Cerebellum (tissue), 4 donors: ENCODE measurements at places on chromosomes 7 and 10. TPM values are rescaled to one million over a fixed set of nuclear protein-coding genes. Genes with fewer than 3 reads are reported as not detected.

GRCh38 chr10:48452879-48453412 is 146.5 kb downstream of the MAPK8 start:
- DNase-seq, result no peak

- DNase-seq, result no peak
These were observed 21.2 kb downstream of the CAV1 start for GRCh38 chr7:116546054-116546453.

DNA sequence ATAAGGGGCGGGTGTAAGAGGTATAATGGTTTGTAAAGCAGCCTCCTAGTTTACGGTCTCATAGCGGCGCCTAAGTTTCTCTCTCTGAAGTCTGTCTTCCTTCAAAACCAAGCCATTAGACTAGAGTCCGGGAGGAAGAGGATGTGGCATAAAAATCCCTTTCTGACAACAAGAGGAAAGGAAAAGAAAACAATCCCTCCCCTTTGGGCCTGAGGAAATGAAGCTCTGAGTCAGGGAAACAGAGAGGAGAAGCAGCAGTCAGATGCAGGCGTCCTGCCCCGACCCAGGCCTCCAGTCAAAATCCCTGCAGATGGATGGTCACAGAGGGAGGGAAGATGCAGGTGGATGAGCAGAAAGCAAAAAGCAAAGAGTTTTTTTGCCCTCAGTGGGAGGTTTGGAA is 23.7 kb downstream of the PARP12 start:
- DNase-seq, result no peak

GRCh38 chr7:25918731-25919130 is 233.3 kb upstream of the NFE2L3 start:
- no peak for DNase-seq

- DNase-seq, result no peak
These were observed 43.1 kb downstream of the CCDC71L start for GRCh38 chr7:106617860-106618259.

- no peak for DNase-seq
These were observed 26.2 kb downstream of the CRPPA start for GRCh38 chr7:16395121-16395520.

DNA sequence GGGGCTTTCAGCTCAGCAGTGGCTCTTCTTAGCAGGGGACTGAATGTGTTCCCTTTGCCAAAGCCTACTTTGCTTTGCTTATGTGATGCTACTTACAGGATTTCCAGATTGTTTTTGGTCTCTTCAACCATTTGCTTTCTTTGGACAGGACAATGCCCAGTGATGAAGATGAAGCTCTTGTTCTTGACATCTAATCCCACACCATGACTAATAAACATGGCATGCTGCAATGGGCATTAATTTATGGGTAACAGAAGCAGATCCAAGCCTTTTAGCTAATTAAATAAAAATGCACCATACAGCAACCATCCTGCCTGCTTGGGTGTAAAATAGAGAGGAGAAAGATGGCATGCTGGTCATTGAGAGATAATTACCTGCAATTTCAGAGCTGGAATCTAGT is 175.5 kb upstream of the ITGB1 start:
- DNase-seq, result no peak

GRCh38 chr7:96059075-96059474 is 262.8 kb downstream of the SLC25A13 start:
- no peak for DNase-seq

- no peak for DNase-seq
These were observed 816 bp downstream of the PSMG3 start for GRCh38 chr7:1569016-1569415.

- DNase-seq, result no peak
These were observed 29.9 kb downstream of the PPP2R2D start for GRCh38 chr10:131930586-131931330.

GRCh38 chr7:143345428-143345900 is 17.0 kb downstream of the FAM131B start:
- DNase-seq, result no peak

GRCh38 chr10:27359792-27360355 is 119.3 kb upstream of the ACBD5 start:
- DNase-seq, result no peak

DNA sequence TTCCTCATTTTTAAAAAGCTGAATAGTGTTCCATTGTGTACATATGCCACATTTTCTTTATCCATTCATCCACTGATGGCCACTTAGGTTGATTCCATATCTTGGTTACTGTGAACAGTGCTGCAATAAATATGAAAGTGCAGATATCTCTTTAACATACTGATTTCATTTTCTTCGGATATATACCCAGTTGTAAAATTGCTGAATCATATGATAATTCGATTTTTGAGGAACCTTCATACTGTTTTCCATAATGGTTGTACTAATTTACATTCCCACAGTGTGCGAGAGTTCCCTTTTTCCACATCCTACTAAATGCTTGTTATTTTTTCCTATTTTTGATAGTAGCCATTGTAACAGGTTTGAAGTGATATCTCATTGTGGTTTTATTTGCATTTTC is 263.2 kb downstream of the STK31 start:
- DNase-seq, result no peak

DNA sequence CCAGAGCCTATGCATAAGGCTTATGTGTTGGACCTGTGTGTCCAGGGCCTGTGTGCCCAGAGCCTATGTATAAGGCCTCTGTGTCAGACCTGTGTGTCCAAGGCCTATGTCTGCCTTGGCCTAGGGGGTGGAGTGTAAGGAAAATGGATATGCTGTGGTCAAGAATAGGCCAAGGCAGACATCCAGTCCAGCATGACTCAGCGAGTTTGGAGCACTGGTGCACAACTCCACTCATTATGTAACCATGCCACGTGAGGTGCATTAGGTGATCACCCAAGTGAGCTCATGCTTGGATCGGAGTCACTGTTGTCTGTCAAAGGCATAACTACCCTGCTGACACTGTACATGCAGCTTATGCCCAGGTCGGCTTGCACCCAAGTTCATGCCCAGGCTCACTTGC is 238.9 kb downstream of the CACNA2D1 start:
- peak; percentile 6 for DNase-seq

- DNase-seq, result no peak
These were observed 857 bp downstream of the INTS15 start for GRCh38 chr7:6590645-6591110.

DNA sequence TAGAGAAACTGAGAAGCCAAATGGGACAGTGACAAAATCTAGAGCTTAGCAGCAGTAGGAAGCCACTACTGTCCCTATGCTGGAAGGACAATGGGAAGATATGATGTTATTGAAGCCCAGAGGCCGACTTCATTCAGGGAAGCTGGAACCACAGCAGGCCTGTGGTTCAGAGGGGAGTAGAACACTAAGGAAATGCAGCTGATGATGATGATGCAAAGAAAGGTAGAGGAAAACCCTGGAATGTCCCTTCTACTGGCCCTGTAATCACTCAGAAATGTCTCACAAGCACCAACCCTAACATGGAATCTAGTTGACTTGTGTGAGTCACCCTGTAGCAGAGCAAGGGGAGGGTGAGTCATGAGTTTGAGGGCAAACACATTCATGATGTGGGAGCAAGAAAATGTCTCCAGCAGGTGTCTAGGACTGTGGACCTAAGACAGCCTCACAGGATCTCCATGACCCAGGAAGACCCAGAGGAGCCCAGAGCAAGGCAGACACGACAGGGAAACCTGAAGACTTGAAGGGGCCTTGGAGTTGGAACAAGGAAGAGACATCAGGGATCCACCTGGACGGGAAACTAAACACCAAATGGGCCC is 37.0 kb upstream of the LRRC17 start:
- no peak for DNase-seq

DNA sequence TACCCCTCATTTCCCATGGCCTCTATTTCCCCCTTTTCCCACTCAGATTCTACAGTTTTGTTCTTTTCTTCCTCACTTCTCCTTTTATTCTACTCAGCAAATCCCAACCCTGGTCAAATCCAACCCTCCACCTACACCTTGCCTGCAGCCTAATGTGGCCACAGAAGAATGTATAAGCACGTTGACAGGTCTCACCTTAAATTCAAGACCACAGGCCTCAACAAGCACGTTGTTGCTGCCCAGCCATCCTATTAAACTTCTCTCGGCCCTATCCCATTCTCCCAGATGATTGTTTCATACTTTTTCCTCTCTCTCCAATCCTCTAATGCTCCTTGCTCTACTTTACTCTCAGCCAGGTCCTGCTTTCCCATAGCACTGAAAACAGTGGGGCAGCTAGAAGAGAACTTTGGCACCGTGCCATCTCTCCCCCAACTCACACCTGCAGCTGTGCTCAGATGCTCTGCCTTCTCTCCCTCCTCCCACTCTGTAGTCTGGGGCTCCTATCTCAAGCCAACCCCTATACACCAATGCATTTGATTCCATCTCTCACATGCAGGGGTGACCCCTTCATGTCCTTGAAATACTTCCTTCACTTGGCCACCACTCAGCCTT is 6.8 kb upstream of the EIF3A start:
- no peak for DNase-seq

GRCh38 chr7:155584763-155585531 is 38.6 kb upstream of the CNPY1 start:
- peak; percentile 75 for DNase-seq

GRCh38 chr10:116099023-116099420 is 174.0 kb downstream of the GFRA1 start:
- DNase-seq, result no peak

DNA sequence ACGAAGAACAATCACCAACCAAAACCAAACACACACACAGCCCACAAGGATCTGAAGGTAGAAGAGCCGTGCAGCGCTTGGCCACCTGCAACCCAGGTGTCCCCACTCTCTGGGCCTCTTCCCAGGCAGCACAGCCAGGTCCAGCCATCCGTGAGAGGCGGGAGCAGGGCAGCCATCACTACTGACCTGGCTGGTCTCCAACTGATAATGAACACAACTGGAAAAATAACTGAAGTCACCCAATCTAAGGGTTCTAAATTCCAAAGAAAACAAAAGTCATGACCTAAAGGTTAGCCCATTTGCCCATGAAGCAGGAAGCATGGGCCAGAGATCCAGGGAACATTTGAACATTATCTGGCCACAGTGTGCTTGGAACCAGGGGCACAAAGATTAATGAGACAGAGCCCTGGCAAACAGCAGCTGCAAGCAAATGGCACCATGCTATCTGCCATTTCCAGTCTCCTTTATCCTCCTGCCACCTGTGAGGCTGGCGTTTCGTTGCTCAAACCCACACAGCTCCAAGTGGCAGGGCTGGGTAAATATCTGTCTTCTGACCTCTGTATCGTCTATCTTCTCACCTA is 207.9 kb downstream of the TNS3 start:
- DNase-seq, result no peak

DNA sequence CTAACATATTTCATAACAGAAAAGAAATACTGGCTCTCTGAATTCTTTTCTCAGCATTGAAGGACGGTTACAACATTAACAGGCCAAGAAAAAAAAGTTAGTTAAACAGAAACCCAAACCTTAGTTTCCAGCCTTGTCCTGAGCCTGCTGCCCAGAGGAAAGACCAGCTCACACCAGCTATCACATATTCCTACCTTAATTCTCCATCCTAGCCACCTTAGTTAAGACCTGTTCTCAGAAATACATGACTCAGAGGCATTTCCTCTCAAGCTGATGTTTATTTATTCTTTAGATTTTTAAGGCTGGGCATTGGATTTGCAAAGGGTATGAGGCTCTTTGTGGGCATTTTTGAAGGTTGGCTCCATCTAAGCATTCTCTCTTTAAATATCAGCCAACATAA is 34.3 kb upstream of the ADAM12 start:
- DNase-seq, result no peak

GRCh38 chr10:83248106-83248631 is 891.1 kb upstream of the GHITM start:
- no peak for DNase-seq

- DNase-seq, result no peak
These were observed 563.0 kb downstream of the PARD3 start for GRCh38 chr10:34252111-34252510.

GRCh38 chr7:32648408-32649156 is 153.3 kb downstream of the AVL9 start:
- DNase-seq, result no peak

DNA sequence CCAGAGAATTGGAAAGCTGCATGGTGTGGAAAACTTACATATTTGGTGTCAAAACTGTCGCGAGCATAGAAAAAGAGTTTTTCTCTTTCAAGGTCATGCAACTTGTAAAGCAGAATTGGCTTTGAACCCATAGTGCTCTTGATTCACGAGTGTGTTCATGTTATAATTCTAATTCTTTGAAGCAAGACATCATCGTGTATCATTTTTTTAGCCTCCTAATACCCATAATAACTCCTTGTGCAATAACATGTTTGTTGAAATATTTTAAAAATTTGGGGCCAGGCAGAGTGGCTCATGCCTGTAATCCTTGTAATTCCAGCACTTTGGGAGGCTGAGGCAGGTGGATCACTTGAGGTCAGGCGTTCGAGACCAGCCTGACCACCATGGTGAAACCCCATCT is 4.2 kb downstream of the CCL24 start:
- no peak for DNase-seq

- no peak for DNase-seq
These were observed 83.6 kb downstream of the CABCOCO1 start for GRCh38 chr10:61746377-61746776.

DNA sequence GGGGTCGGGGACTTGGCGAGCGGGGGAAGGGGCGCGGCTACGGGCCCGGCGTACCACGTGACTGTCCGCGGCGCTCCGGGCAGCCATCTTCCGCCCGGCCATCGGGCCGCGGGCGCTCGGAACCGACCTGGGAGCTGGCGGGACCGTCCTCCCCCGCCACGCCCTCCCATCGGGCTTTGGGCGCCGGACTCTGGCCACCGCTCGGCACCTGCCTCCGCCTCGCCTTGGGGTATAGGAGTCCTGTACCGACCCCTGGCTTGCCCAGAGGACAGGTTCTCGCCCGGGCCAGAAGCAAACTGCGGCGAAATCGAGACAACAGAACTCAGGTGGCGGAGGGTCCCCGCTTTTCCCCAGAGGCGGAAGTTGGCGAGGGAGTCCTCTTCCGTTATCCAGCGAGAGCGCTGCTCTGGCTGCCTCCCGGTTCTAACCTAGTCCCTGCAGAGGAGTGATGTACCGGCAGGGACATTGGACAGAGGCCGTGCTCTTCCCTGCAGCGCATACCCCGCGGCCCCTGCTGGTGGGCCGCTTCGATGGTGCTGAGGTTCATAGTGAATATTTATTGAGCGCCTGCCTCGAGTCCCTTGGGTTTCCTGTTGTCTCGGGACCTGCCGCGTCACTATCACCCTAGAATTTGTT is 1.2 kb upstream of the SGMS1 start:
- peak; percentile 87 for DNase-seq

GRCh38 chr7:133649593-133649992 is 396.7 kb downstream of the EXOC4 start:
- no peak for DNase-seq

The ZNF22 gene
- 34.9 TPM for total RNA-seq

The MMS19 gene
- 53.3 TPM for total RNA-seq

The PDK4 gene
- total RNA-seq, result 7.6 TPM

The C7orf33 gene
- total RNA-seq, result 0.64 TPM

The SFMBT2 gene
- 51.0 TPM for total RNA-seq

The OAT gene
- total RNA-seq, result 73.3 TPM

The LEP gene
- 0.09 TPM for total RNA-seq

The HOXA11 gene
- not detected for total RNA-seq

The PNLIPRP1 gene
- total RNA-seq, result not detected

The EFCAB10 gene
- total RNA-seq, result 2.1 TPM

The COL28A1 gene
- total RNA-seq, result 6.2 TPM

The OTUD1 gene
- 10.3 TPM for total RNA-seq

The ARHGEF35 gene
- 1.2 TPM for total RNA-seq

The SPDYE8 gene
- not detected for total RNA-seq

The FAM53B gene
- 35.2 TPM for total RNA-seq

The CPA4 gene
- total RNA-seq, result 1.00 TPM
